ENCODE measurements at places on chromosomes 7 and 10.

DNA sequence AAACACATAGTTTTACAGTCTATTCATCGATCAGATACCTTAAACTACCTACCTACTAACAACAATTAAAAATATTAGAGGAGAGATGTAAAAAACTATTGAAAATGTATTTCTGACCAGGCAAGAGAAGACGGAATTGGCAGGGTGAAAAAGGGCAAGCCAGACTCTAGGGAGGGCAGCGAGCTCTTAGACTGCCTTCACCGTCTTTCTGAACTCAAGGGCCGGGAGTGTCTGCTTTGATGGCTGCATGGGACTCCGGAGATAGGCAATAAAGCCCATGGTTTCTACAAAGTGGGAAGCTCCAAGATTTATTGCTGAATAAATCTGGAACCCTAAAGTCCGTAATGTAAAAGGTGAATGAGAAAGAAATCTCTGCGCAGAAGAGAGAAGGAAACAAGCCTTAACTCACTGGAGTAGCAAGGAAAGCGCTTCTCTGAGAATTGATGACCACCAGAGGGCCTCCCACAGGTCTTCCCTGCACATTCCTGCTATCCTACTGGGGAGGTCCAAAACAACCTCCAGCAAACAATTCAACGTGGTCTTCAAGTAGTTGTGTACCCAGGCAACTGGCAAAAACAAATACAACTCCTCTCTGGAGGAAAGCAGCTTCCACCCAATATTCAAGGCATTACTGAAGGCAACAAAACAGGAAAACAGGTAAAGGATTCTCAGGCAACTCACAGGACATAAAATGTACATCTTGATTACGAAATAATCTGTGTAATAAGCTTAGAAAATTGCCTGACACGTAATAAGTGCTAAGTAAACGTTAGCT lies 181.3 kb downstream of the SDK1 start:
- no peak overlapping the region for H3K4me3 ChIP-seq
- no peaks in the 10 kb centered on the region for H3K36me3 ChIP-seq
- no peak for DNase-seq
- no peaks in the 10 kb centered on the region for H3K4me1 ChIP-seq
- no peaks in the 10 kb centered on the region for H3K27me3 ChIP-seq
- no peak overlapping the region for H3K27ac ChIP-seq

DNA sequence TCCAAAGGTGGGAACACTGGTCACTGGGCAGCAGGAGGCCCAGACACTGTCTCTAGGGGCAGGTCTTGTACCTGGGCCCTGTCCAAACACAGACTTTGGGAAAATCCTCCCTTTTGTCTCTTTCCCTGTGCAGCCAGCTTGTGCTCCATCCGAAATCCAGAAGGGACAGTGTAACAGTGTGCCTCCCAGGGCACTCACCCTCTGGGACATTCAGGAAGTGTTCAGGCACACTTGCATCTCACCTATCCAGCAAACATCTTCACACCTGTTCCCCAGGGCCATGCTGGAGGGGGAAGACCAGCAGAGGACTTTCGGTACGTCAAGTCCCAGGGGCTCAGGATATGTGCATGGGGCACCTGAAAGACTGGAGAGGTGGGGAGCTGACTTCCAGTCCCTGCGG lies 38.9 kb downstream of the TNS3 start:
- H3K27ac ChIP-seq, result no peak overlapping the region
- DNase-seq, result no peak
- H3K4me1 ChIP-seq, result no peaks in the 10 kb centered on the region
- no peaks in the 10 kb centered on the region for H3K36me3 ChIP-seq
- no peaks in the 10 kb centered on the region for H3K27me3 ChIP-seq

GRCh38 chr10:63553473-63553872 lies 32.3 kb downstream of the REEP3 start:
- H3K27ac ChIP-seq, result peak overlapping the region; percentile 86
- no peaks in the 10 kb centered on the region for H3K27me3 ChIP-seq
- H3K36me3 ChIP-seq, result no peaks in the 10 kb centered on the region
- no peak for DNase-seq
- no peaks in the 10 kb centered on the region for H3K4me1 ChIP-seq
- no peak overlapping the region for H3K4me3 ChIP-seq

GRCh38 chr10:79259834-79260233 lies 87.4 kb upstream of the PPIF start:
- H3K36me3 ChIP-seq, result no peaks in the 10 kb centered on the region
- H3K27me3 ChIP-seq, result no peaks in the 10 kb centered on the region
- peaks cover 16% of the 10 kb centered on the region for H3K4me1 ChIP-seq
- DNase-seq, result no peak
- no peak overlapping the region for H3K4me3 ChIP-seq

DNA sequence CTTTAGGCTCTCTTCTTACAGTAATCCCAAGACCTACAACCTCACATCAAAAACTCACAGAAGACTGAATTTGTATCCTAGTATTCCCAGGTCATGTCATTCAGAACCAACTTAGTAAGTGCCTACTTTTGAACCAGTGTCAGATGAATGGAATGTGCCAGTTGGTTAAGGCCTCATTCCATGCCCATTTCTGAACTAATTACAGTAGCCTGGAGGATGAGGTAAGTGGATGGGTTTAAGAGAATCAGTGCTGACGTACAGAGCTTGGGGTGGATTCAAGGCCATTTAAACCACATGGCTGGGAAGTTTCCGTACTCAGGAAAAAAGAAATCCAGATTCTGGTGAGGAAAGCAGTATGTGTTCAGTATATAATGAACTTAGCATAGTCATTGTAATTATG lies 21.9 kb upstream of the FOXP2 start:
- no peaks in the 10 kb centered on the region for H3K36me3 ChIP-seq
- no peak overlapping the region for H3K4me3 ChIP-seq
- H3K27ac ChIP-seq, result no peak overlapping the region
- DNase-seq, result no peak

DNA sequence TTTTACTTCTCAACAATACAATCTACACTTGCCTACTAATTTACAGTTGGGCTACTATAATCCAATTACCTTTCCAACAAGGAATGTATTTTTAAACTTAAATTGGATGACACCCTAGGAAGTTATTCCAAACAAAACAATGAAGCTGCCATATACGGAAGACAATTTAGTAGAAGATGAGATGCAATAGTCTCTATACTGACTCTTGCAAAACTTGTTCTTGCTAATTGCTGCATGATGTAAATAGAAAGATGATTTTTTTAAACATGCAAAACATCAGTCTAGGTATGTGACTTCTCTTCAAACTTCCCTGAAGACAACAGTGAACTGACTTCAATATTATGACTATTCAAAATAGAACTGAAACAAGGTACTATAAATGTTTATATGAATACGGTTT lies 17.6 kb downstream of the NT5C3A start:
- H3K27me3 ChIP-seq, result no peaks in the 10 kb centered on the region
- peak overlapping the region; percentile 80 for H3K27ac ChIP-seq
- no peak overlapping the region for H3K4me3 ChIP-seq
- no peak for DNase-seq
- no peaks in the 10 kb centered on the region for H3K36me3 ChIP-seq

DNA sequence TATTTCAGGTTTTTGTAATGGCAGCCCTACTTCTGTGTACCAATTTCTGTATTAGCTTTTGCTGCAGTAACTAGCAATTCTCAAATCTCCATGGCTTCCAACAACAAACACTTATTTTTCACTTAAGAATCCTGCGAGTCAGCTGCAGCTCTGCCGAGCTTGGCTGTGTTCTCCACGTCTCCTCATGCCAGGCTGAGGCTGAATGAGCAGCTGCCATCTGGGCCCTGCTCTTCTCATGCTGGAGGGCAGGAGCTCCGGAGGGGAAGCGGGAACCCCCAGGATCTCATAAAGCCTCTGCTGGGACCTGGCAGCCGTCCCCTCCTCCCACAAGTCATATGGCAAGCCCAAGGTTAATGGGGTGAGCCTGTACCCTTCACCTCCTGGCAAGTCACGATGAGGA lies 591.1 kb downstream of the SDK1 start:
- H3K36me3 ChIP-seq, result no peaks in the 10 kb centered on the region
- H3K4me3 ChIP-seq, result no peak overlapping the region
- no peak overlapping the region for H3K27ac ChIP-seq
- no peak for DNase-seq

DNA sequence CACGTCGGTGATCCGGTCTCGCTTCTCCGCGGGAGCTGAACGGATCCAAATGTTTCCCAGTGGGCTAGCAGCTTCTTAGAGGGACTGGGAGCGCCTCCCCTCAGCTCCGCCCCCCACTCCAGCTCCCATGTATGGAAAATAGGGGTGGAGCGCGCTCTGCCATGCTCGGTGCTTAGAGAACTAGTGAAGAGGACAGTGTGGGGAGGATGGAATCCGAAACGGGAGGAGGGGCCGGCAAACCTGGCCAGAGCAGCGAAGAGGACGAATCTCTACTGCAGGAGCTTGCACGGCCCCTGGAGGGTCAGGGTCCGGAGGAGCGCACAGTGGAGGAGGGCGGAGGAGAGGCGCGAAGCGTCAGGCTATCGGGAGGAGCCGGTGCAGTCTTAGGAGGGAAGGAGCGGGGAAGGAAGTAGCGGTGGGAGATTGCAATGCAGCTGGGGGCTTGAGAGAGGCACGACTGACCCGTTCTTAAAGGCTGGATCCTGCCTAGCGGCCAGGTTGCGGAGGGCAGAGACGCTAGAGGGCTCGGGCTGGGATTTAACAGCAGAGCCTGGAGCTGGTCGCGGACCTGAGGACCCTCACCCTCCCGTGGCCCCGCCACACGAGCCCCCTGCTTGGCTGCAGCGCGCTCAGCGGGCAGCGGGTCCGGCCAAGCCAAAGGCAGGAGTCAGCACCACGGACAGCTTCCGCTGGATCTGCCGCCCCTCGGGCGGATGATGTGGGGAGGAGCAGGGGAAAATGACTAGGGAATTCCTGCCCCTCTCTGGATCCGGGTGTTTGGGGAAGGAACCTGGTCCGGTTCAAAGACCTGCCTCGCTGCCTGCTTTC lies at the start of gene PRLHR:
TSS of gene PRLHR (minus strand) at position 51 of the 828 bp plus-strand sequence. CDS start 404 bp downstream, outside the sequence.
- H3K4me3 ChIP-seq, result no peak within 1 kb of the TSS
- H3K36me3 ChIP-seq, result no peaks in the 10 kb centered on the region
- no peak within 1 kb of the TSS for H3K27ac ChIP-seq
- H3K27me3 ChIP-seq, result peaks cover 88% of the 10 kb centered on the region

DNA sequence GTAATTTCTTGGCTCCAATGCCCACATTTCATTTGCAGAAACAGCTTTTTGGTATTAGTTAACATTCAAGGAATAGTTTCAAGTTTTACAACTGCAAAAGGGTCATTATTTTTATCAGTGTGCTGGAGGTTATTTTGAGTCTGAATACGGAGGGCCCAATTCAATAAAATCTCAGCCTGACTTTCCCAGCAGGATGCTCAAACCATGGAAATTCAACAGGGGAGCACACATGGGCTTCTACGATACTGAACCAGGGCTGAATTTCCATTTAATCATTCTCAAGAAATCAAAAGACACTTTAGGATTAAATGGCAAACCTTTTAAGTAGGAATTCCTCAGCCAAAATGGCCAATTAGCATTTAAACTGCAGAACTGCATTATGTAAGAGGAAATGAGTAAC lies 700.9 kb upstream of the ANKRD30A start:
- DNase-seq, result no peak
- H3K36me3 ChIP-seq, result no peaks in the 10 kb centered on the region
- H3K4me3 ChIP-seq, result no peak overlapping the region
- no peak overlapping the region for H3K27ac ChIP-seq
- H3K4me1 ChIP-seq, result no peaks in the 10 kb centered on the region

DNA sequence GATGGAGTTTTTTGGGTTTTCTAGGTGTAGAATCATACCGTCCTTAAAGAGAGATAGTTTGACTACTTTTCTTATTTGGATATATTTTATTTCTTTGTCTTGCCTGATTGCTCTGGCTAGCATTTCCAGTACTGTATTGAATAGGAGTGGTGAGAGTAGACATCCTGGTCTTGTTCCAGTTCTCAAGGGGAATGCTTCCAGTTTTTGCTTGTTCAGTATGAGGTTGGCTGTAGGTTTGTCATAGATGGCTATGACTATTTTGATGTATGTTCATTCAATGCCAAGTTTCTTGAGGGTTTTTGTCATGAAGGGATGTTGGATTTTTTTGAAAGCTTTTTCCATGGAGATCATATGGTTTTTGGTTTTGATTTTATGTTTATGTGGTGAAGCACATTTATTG lies 676.9 kb downstream of the SUGCT start:
- H3K27ac ChIP-seq, result no peak overlapping the region
- DNase-seq, result no peak
- H3K4me1 ChIP-seq, result no peaks in the 10 kb centered on the region
- no peaks in the 10 kb centered on the region for H3K27me3 ChIP-seq
- H3K4me3 ChIP-seq, result no peak overlapping the region

DNA sequence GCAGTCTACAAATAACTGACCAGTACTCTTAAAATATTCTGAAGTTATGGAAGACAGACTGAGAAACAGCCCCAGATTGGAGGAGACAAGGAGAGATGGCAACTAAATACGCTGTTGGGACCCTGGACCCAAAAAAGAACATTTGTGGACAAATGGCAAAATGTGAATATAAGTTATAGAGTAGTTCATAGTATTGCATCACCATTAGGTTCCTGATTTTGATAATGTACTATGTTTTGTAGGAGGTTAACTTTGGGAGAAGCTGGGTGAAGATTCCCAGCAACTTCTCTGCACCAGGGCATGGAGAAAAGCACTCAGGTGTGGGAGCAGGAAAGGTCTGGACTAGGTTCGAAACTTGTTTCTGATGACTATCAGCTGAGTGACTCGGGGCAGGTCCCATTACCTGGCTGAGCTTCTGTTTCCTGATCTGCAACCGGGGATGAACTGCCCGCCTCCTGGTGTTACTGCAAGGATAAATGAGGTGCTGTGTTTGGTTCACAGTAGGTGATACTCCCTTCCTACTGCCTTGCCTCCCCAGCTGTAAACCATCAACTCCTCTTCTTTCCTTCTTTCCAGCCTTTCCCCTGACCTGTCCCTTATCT lies 48.2 kb downstream of the EEPD1 start:
- H3K36me3 ChIP-seq, result no peaks in the 10 kb centered on the region
- no peak overlapping the region for H3K27ac ChIP-seq
- H3K27me3 ChIP-seq, result no peaks in the 10 kb centered on the region
- no peaks in the 10 kb centered on the region for H3K4me1 ChIP-seq
- no peak for DNase-seq

DNA sequence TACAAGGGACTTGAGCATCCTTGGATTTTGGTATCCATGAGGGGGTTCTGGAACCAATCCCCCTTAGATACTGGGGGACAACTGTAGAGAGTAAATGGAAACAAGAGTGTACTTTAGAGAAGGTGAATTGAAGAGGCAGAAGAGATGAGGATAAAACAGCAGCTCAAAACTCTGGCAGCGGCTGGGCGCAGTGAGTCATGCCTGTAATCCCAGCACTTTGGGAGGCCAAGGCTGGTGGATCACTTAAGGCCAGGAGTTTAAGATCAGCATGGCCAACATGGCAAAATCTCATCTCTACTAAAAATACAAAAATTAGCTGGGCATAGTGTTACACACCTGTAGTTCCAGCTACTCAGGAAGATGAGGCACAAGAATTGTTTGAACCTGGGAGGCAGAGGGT lies 218.7 kb downstream of the GALNT17 start:
- H3K27ac ChIP-seq, result no peak overlapping the region
- DNase-seq, result no peak
- no peaks in the 10 kb centered on the region for H3K36me3 ChIP-seq
